ENCODE measurements at places on chromosomes 7 and 10.
A peak's percentile ranks its signal among the peaks of the same experiment; 100 is the strongest.

- DNase-seq = no peak
These were observed 83.9 kb downstream of the PIP4K2A start for GRCh38 chr10:22630234-22631174.

DNA sequence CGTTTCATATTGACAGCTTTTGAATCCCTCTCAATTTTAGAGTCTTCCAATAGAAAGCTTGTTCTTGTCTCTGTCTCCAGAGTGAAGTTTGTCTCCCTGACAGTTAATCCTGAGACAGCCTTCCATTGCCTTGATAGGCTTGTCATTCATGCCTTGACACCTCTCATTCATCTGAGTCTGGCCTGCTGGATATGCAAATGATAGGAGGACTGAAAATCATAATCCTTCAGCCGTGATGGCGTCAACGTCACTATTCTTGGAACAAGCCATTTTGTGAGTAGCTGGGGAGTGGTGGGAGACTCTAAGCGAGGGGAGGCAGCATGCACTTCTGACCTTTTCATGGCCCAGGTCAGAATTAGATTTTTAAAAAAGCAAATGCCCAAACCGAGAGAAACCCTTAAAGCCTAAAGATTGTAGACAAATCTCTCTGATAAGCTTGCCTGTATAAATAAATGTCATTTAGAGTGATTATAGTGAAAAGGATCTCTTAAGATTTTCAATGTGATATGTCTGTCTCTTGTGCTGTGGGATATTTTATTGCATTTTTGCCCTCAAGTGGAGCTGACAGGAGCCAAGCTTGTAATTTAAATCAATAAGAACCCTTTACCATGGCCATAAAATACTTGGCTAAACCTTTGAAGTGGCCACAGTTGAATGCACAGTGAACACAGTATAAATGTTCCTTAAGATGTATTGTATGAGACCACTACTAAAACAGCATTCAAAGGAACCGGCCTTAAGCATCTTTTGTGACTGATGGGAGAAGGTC, 148.8 kb downstream of the SNX10 start:
- no peak for DNase-seq

GRCh38 chr7:15972862-15973275, 286.4 kb upstream of the MEOX2 start:
- DNase-seq = no peak

DNA sequence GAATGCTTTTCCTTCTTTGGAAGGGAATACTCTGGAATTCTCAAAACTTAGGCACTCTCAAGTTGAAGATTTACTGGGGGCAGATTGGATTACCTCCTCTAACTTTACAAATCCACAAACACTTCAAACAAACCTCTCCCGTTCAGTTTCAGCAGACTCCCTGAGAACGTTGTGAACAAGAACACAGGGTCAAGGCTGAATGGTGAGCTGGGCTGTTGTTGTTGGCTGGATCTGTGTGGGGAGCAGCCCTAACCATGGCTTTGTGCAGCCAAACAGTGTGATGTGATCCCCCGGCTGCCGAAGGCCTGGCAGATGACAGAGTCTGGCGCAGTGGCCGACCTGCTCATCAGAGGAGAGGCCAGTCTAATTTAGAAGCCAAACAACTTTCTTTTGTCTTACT, 93.1 kb downstream of the BMPER start:
- peak; percentile 68 for DNase-seq

DNA sequence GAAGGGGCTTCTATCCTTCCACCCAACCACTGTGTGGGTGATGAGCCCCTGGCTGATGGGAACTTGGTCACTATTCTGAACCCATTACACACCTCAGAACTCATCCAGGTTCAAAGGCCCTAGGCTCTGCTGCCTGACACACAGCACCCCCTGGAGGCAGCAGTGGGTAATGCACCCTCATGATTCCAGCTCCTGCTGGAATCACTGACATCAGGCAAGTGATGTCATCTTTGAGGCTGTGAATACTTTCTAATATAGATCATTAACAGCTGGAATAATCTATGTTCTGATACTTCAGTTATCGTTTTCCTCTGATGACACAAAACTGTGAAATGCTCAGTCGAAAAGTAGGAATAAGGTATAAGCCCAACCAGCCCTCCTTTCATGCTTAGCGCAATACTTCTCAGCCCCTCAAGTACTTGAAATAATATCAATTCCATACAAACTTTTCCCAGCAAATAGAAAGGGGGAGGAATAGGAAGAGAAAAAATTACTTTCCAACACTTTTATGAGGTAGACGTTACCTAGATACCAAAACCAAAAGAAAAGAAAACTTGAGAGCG, 7.5 kb upstream of the RBP3 start:
- DNase-seq = peak; percentile 17

DNA sequence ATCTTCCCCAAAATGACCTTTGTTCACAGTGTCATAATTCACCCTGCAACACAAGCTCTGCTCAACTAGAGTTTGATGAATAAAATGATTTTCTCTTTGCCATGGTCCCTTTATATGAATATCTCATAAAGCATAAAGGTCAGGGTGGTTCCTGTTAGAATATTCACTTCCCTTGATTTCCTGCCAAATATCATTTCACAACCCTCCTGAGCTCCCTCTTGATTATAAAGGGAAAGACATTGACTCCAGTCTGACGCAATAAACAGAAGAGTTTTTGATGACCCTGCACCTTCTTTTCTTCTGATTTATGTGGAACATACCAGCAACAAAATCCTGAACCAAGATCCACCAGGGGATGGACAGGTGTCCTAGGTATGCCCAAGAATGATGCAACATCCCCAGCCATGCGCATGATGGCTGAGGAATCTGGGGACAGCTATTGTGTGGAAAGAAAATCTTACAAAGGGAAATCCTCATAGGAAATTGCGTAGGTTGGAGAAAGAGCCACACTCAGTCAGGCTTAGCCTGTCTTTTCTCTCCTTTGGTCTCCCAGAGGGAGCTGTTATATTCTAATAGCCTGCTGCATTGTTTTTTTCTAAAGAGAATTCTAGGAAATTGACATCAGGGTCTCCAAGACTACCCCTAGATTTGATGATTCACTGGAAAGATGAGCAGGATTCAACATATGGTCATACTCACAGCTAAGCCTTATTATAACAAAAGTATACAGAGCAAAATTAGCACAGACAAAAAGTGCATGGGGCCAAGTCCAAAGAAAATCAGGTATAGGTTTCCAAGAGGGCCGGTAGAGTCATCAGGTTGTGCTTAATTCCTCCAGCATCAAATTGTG, 18.8 kb downstream of the IFIT3 start:
- DNase-seq = no peak

DNA sequence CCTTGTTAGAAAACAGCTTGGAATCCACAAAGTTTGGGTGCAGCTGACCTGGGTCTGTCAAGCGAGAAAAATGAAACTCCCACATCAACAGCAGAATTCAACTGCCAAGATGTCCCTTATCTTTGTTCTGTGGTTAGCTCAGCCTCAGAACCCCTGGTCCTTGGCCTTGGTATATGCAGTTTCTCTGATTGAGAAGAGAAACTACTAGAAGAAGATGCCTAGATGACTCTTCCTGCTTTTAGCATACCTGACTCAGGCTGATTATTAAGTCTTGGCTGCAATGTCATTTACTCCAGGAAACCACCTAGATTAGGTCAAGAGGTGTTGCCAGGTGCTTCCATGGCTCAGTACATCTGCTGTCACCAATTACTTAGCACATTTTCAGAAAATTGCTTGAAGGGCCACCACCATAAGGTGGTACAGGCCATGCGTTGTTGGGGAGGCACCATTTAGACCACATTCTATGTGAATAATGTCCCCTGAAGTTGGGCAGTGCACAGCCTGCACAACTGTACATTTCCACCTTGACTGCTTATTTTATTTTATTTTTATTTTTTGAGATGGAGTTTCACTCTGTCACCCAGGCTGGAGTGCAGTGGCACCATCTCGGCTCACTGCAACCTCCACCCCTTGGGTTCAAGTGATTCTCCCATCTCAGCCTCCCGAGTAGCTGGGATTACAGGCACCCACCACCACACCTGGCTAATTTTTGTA, 59.4 kb upstream of the ZNF438 start:
- no peak for DNase-seq

- no peak for DNase-seq
These were observed 36.5 kb upstream of the EEPD1 start for GRCh38 chr7:36116347-36117202.

DNA sequence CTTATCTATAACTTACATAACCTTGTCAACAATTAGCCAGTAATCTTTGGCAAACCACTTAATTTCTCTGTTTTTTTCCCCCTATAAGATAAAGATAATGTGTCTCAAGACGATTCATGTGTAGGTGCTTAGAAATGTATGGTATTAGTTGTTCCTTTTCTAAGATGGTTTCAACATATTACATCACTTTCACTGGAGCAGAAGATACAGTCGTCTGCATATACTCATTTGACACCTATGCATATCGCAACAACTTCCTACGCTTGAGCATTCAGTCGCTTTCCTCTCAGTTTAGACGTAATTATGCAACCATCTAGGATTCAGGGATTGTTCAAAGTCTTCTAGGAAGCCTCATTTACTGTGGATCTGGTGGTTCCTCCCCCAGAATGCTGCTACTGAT, 396.7 kb downstream of the PHTF2 start:
- DNase-seq = no peak

- no peak for DNase-seq
These were observed at the start of gene COMMD3 for GRCh38 chr10:22316286-22317075. COMMD3 (plus strand) TSS chr10:22316388; CDS start chr10:22316418, 30 bp downstream.

GRCh38 chr7:67738958-67739357, 742.3 kb downstream of the TYW1 start:
- no peak for DNase-seq

DNA sequence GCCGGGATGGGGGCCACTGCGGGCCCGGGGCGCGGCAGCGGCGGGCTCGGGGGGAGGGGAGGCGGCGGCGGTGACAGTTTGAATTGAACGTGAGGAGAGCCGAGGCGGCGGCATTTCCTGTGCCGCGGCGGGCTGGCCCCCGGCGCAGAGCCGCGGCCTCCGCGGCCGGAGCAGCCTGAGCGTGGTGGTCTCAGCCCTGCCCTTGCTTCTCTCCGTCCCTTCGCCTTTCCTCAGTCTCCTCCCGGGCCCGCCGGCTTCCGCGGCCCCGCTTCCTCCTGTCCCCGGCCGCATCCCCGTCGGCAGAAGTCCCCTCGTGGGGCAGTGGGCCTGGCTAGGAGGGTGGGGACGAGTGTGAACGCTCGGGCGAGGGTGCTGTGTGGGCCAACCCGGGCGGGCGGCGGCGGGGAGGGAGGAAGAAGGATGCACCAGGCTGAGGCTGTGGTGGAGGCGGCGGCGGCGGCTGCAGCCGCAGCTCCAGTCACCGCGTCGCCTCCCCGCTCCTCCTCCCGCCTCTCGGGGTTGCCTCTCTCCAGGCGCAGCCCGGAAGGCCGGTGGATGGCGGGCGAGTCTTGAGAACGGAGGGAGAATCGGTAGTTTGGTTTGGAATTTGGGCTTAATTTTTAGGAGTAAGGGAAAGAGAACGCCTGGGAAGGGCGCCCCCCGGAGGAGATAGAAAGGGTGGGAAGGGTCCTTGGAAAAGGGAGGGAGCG, 690 bp downstream of the SEPTIN7 start:
- DNase-seq = no peak

DNA sequence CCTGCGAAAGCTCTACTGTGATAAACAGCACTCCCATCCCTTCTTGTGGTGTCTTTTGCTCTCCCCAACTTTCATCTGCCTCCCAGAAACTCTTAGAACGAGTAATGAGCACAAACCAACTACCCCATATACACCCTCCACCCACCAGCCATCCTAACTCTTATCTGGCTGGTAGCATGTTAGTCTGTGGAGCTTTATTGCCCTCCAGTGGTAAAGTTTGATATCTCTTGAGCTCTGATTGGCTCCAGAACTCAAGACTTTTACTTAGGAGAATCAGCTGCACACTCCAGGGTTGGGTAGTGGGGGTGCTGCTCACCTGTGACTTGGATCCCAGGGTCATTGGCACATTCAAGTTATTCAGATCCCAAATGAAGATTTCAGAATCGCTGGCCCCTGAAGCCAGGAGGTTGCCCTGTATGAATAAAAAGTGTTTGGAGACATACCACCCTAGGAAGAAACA, 10.9 kb downstream of the SEC31B start:
- DNase-seq = no peak

DNA sequence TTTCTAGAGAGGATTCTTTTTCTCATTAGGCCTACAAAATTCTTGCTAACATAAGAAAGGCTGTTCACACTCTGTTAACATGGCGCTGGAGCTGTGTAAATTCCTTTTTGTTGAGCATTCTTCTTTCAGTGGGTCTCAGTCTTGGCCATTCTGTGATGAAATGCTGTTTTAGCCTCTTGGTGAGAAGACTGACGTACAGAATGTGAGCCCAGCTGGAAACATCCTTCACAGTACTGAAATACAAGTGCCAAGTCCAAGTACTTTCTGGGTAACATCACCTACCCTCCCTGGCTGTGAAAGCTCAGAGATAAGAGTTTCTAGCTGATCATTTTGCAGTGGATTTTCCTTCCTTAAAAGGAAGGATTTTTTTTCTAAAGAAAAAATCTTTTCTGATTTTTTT, 231.8 kb downstream of the AHR start:
- DNase-seq = peak; percentile 96

GRCh38 chr7:31883761-31884164, 186.4 kb downstream of the PDE1C start:
- no peak for DNase-seq

GRCh38 chr10:18610517-18610916, 40.9 kb downstream of the NSUN6 start:
- DNase-seq = peak; percentile 13

DNA sequence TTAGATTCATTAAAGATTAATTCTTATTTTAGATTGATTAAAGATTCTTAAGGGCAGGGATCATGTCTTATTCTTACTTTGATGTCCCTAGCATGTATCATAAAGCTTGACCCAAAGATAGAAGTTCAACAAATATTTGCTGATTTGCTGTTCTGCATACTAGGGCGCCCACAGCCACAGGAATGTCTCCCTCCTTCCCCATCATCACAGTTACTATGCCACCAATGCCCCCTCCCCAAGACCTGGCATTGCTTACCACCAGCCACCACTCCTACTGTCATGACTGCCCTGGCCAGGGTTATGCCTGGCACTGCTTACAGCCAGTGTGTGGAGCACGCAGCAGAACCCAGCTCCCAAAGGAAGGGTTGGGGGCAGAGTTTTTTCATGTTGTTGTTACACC, 86.7 kb upstream of the AGK start:
- DNase-seq = no peak

DNA sequence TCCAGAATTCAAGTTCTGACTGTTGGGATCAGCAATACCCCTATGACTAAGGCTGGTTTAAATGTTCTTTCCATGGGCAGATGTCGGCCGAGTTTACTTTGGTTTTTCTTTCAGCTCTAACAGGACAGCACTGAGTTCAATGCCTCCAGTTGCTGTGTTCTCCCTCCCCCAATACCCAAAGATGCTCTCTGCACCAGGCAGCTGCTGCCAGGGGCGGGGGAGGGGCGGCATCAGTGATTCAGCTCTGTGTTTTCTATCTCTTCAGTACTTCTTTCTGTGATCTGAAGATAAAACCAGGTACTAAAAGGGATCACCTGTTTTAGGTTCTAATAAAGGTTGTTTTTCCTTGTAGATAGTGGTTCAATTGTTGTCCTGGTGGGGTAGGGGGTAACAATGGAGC, 576.7 kb upstream of the POT1 start:
- no peak for DNase-seq

Measured in smooth muscle cell of the brain vasculature (primary cell).